ENCODE measurements at places on chromosomes 1 and 21. TPM values are rescaled to one million over a fixed set of nuclear protein-coding genes. Genes with fewer than 3 reads are reported as not detected.

GRCh38 chr1:20936621-20937020 is 149.5 kb upstream of the HP1BP3 start:
- DNase-seq, result no peak

DNA sequence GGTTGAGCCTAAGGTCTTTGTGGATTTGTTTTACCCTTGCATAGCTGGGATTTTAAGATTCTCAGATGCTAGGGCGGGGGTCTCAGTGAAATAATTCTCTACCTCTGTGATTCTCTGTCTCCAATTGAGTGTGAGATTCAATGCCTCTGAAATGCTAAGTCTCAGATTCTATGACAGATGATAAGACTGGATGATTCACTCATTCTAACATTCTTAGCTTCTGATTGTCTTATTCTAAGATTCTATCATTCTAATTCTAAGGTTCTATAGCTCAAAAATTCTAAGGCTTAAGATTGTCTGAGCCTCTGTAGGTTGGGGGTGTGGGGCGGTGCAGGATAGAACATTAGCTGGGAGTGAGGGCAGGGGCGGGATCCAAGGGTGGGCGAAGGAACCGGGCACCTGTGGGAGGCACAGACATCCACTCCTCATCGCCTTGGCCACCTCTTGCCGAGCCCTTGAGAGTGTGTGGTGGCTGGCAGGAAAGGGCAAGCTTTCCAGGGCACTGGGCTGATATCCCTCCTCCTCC is 29.5 kb downstream of the ADGRB2 start:
- no peak for DNase-seq

The COL11A1 gene
- polyA plus RNA-seq, result not detected

The LIN28A gene
- not detected for polyA plus RNA-seq
